ENCODE measurements at places on chromosomes 16 and 17.

DNA sequence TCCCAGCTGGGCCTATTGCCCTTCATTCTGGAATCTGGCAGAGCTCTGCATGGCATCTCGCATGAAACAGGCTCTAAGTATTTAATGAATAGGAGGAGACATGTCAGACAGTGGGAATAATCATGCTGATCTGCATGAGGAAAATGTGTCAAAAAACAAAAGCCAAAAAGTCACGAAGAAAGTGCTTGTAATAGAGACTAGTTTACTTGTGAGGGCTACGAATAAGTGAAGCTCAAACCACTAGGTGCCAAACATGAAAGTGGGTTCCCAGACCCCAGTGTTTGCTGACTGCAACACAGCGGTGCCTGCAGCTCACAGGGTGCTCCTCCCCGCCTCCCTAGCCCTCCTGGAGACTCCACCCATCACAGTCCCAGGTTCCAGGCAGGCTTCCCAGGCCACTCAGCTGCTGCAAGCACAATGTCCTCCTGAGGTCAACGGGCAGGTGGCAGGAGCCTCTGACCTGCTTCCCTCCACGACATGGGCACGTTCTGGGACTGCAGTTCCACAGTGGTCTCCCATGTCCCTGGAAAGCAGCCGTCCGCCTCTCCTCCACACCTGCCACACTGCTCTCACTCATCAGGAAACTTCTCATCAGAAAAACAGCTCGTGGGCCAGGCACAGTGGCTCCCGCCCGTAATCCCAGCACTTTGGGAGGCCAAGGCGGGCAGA, 96.5 kb downstream of the ANKRD11 start:
- DNase-seq = no peak

GRCh38 chr16:54342966-54343365, 56.4 kb upstream of the IRX3 start:
- DNase-seq = peak; percentile 43

GRCh38 chr17:9169116-9169515, 147.8 kb downstream of the NTN1 start:
- no peak for DNase-seq

GRCh38 chr16:1323296-1324239, 9.9 kb upstream of the BAIAP3 start:
- DNase-seq = no peak

GRCh38 chr16:24939224-24939623, 75.9 kb downstream of the ARHGAP17 start:
- no peak for DNase-seq

GRCh38 chr17:60297760-60298401, 94.1 kb downstream of the USP32 start:
- DNase-seq = no peak

DNA sequence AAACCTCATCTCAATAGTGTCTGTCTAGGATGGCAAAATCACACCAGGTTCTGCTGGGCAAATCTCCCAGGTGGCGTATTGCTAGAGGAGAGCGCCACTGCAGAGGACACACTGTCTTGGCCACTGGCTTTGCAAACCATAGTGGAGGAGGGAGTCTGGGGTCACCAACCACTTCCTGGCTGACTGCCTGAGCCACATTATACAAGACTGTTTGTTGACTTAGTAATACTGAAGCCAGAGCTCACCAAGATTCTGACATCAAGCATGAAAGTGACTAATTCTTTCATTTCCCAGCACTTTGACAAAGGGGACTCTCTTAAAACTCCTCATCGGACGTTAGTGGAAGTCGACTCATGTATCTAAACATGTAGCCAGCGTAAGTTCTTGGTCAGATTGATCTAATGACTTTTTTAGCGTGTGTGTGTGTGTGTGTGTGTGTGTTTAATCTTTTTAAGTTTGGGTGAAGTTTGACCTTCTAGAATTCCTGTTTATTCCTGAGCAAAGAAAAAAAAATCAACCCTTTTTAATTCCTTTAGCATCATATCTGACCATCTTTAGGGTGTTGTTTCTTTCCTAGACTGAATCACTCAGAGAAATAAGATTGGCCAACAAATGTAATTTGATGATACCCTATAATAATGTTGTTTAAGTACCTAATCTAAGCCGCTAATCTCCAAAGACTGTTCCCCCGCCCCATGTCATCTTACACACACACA, 13.7 kb downstream of the PITPNC1 start:
- no peak for DNase-seq

DNA sequence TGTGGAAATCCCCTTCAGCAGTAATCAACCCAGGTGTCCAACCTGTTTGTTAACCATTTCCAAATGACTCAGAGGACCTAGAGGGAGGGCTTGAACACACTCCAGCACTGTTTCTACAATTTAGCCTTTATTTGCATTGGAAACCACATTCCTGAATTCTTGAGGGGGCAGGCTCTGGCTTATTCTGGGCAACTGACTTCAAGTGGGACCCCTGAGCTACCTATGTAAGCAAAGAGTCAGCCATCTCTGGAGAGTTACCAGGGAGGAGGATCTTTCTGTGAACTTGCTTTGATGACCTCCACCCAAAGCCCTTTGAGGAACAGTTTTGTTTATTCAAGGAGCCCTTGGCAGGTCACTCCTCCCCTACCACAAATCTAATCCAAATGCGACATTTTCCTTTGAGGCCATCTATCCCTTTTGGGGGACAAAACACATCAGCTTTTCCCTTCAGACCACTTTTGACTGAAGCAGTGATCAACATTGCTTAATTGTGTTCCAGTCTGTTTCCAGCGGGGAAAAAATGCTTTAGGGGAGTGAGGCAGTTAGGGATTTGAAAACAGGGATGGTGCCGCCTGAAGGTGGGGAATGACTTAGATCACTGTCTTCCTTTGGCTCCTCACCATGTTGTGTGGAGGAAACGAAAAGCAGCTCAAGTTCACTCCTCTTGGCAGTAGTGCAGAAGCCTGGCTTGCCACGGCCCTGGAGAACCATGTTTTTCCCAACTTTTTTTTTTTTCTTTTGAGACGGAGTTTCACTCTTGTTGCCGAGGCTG, 46.2 kb downstream of the TUBD1 start:
- no peak for DNase-seq

DNA sequence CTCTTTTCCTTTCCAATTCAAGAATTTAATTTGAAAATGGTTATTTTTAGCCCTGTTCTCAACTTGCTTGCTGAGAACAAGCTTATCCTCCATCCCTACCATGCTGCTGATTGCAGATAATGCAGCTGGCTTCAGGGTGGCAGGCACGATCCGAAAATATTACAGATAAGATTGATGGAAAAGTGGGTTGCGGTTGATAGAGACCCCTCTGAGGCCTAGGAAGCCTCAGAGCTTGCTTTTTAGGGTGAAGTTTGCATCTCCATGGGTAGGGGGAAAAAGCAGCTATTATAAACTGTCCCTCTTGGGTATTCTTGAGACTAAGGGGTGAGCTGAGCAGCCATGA, 116.5 kb upstream of the GOT2 start:
- DNase-seq = no peak

GRCh38 chr17:76076765-76077583, 2.0 kb upstream of the ZACN start:
- DNase-seq = no peak

GRCh38 chr16:67666559-67667452, at the start of the genes C16orf86 and ENKD1:
TSS of gene C16orf86 (plus strand) at chr16:67666814. CDS start at chr16:67666971, 157 bp downstream.
TSS of gene ENKD1 (minus strand) at chr16:67666750. CDS start at chr16:67666442, 308 bp downstream.
- no peak for DNase-seq

- DNase-seq = no peak
Measured at GRCh38 chr17:16569358-16569712, 331 bp upstream of the ZNF287 start.

GRCh38 chr17:49117587-49118230, 14.9 kb upstream of the B4GALNT2 start:
- no peak for DNase-seq

- no peak for DNase-seq
Measured at GRCh38 chr16:7614021-7614795, 281.6 kb downstream of the RBFOX1 start.

- DNase-seq = no peak
Measured at GRCh38 chr17:43736389-43736788, 22.2 kb downstream of the SOST start.

DNA sequence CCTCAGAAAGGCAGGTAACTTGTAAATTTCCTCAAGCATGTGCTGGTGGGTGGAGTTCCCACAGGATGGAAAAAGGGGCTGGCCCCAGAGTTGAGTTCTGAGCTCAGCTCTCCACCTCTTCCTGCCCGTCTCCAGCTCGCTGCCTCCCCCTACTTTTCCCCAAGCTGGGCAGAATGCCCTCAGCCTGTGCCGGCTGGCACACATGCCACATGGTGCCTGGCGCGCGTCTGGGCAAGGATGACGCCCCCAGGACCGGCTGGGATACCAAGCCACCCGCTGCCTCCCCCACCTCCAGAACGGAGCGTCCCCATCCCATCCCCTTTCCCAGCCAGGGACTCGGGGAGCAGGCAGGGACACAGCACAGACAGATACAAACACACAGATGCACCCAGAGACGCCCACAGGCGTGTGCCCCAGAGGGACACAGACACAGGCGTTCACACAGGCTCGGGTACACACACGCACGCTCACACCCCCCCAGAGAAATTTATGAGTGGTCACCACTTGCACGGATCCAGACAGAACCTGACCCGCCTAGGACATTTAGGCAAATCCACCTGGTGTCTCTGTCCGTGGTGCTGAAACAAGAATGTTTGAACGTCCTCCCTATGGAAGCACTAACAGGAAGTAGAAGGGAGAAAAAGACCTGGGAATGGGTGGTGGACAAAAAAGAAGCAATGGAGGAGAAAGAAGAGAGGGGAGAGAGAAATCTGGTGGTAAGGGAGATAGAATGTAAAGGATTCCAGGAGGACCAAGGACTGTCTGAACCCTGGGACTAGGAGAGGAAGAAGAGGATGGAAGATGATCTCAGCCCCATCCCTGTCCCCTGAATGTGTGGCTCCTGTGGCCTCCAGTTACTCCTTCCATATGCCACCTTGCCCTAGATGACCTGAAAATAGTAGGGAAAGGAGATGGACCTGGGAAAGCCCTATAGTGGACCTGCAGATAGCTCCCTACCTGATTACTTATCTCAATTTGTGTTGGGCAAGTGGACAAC, 15.5 kb downstream of the NEUROD2 start:
- DNase-seq = no peak

DNA sequence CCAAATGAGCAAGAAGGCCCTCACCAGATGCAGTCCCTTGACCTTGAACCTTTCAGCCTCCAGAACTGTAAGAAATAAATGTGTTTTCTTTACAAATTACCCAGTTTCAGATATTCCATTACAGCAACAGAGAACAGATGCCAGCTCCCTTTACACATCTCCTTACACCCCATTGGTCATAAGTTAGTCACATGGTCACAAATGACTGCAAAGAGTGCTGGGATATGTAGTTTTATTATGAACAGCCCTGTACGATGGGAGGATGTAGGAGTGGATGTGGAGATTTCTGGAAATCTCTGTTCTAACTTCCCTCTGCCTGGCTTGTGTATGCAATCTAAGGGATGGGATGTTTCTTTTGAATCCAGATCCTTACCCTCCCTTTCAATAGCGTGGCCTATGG, 13.3 kb upstream of the RPL38 start:
- DNase-seq = no peak

DNA sequence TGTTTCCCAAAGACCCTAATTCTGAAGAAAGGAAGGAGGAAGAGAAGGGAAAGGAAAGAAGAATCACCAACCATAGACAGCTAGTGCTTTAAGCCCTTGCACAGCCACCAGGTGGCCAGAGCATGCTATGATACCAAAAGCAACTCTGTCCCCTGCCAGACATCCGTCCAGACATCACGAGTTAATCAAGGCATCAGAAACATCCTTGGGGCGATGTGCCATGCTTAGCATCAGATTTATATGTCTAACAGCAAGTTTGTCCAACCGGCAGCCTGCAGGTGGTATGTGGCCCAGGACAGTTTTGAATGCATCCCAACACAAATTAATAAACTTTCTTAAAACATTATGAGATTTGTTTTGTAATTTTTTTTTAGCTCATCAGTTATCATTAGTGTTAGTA, 2.9 kb upstream of the CRYBA1 start:
- no peak for DNase-seq

Data from HS-27A (cell line).